A549 treated with Mapracorat at 1 μM for 4 hours (cell line): ENCODE measurements at places on chromosomes 7 and 10. TPM values are rescaled to one million over a fixed set of nuclear protein-coding genes. Genes with fewer than 3 reads are reported as not detected.

ADAM12 gene
- total RNA-seq = 3.1 to 4.7 TPM (median 3.7 TPM) in 5 replicates

CYCS gene
- total RNA-seq = 219 to 278 TPM (median 236 TPM) in 5 replicates

TMEM184A gene
- total RNA-seq = 6.0 to 11.2 TPM (median 10.3 TPM) in 5 replicates

TYW1B gene
- total RNA-seq = 2.2 to 3.0 TPM (median 2.5 TPM) in 5 replicates

SPAG6 gene
- not detected in 5 replicates for total RNA-seq

CALY gene
- 0.33 to 1.6 TPM (median 0.74 TPM) in 5 replicates for total RNA-seq

SLC13A4 gene
- 0.07 to 0.23 TPM in 2 of 5 replicates, not detected in the others for total RNA-seq

CRPPA gene
- 0.45 to 0.67 TPM (median 0.60 TPM) in 5 replicates for total RNA-seq

STMP1 gene
- 30.1 to 34.7 TPM (median 31.7 TPM) in 5 replicates for total RNA-seq

TMEM130 gene
- 0.27 to 0.59 TPM (median 0.37 TPM) in 5 replicates for total RNA-seq

DCLRE1C gene
- total RNA-seq = 3.7 to 8.1 TPM (median 5.3 TPM) in 5 replicates

ZNF117 gene
- 0.08 to 0.34 TPM (median 0.23 TPM) in 5 replicates for total RNA-seq

SPDYE6 gene
- total RNA-seq = not detected in 5 replicates

SAMD9 gene
- total RNA-seq = 2.5 to 5.1 TPM (median 4.0 TPM) in 5 replicates

TFEC gene
- total RNA-seq = 0.22 TPM in 1 of 5 replicates, not detected in the others

IL2RA gene
- total RNA-seq = not detected in 5 replicates

HOXA1 gene
- 2.5 to 3.4 TPM (median 3.0 TPM) in 5 replicates for total RNA-seq

CAMK2B gene
- 0.12 to 0.58 TPM (median 0.23 TPM) in 5 replicates for total RNA-seq

ENTPD7 gene
- total RNA-seq = 8.9 to 12.6 TPM (median 10.9 TPM) in 5 replicates

CHCHD2 gene
- 584 to 726 TPM (median 696 TPM) in 5 replicates for total RNA-seq

ARF5 gene
- 162 to 204 TPM (median 166 TPM) in 5 replicates for total RNA-seq

GPNMB gene
- total RNA-seq = 2.5 to 4.2 TPM (median 2.8 TPM) in 5 replicates

ZNF365 gene
- total RNA-seq = 0.95 to 1.5 TPM (median 1.0 TPM) in 5 replicates

ZNF92 gene
- total RNA-seq = 4.0 to 5.3 TPM (median 4.8 TPM) in 5 replicates

FRMD4A gene
- total RNA-seq = 2.5 to 4.2 TPM (median 3.6 TPM) in 5 replicates

ENTPD1 gene
- total RNA-seq = 0.15 TPM in 1 of 5 replicates, not detected in the others

NYAP1 gene
- 2.7 to 6.3 TPM (median 4.1 TPM) in 5 replicates for total RNA-seq

TAF6 gene
- 56.8 to 66.8 TPM (median 63.6 TPM) in 5 replicates for total RNA-seq

POP7 gene
- 69.2 to 97.1 TPM (median 91.2 TPM) in 5 replicates for total RNA-seq

PODXL gene
- total RNA-seq = 30.7 to 45.6 TPM (median 39.2 TPM) in 5 replicates

MYL7 gene
- total RNA-seq = not detected in 5 replicates

IFIT3 gene
- 4.1 to 5.5 TPM (median 5.0 TPM) in 5 replicates for total RNA-seq

AKR1C1 gene
- total RNA-seq = 488 to 635 TPM (median 578 TPM) in 5 replicates

SLC39A12 gene
- total RNA-seq = not detected in 5 replicates

GIMAP6 gene
- not detected in 5 replicates for total RNA-seq

GHRHR gene
- total RNA-seq = not detected in 5 replicates

SH2D4B gene
- 0.05 to 0.09 TPM (median 0.07 TPM) in 3 of 5 replicates, not detected in the others for total RNA-seq

PLXNA4 gene
- total RNA-seq = 0.66 to 1.3 TPM (median 0.94 TPM) in 5 replicates

A1CF gene
- 0.07 to 0.08 TPM in 2 of 5 replicates, not detected in the others for total RNA-seq

NACAD gene
- 0.10 to 0.40 TPM (median 0.28 TPM) in 5 replicates for total RNA-seq

BRAT1 gene
- 19.4 to 36.7 TPM (median 34.1 TPM) in 5 replicates for total RNA-seq

LEP gene
- total RNA-seq = not detected in 5 replicates

ZNF12 gene
- total RNA-seq = 9.4 to 11.4 TPM (median 10.1 TPM) in 5 replicates

PGAM2 gene
- total RNA-seq = not detected in 5 replicates

ATOH7 gene
- total RNA-seq = 0.12 to 0.27 TPM (median 0.17 TPM) in 4 of 5 replicates, not detected in the other

STAM gene
- 22.5 to 25.3 TPM (median 24.2 TPM) in 5 replicates for total RNA-seq

LRRC61 gene
- total RNA-seq = not detected in 5 replicates

SEPTIN14 gene
- not detected in 5 replicates for total RNA-seq

TMEM196 gene
- not detected in 5 replicates for total RNA-seq

COL28A1 gene
- total RNA-seq = 0.45 to 0.98 TPM (median 0.65 TPM) in 5 replicates

NPM3 gene
- total RNA-seq = 103 to 127 TPM (median 117 TPM) in 5 replicates

NPVF gene
- total RNA-seq = not detected in 5 replicates

EN2 gene
- 0.54 to 1.1 TPM (median 0.86 TPM) in 5 replicates for total RNA-seq

GIMAP4 gene
- not detected in 5 replicates for total RNA-seq

FAM13C gene
- total RNA-seq = 0.08 to 0.39 TPM (median 0.24 TPM) in 4 of 5 replicates, not detected in the other
